ENCODE measurements at places on chromosomes 2 and 18. TPM values are rescaled to one million over a fixed set of nuclear protein-coding genes. Genes with fewer than 3 reads are reported as not detected.
A peak's percentile ranks its signal among the peaks of the same experiment; 100 is the strongest.

EXOC6B gene
- total RNA-seq, result 23.9 TPM

ASAP2 gene
- total RNA-seq, result 12.8 TPM

SERPINB10 gene
- not detected for total RNA-seq

SPC25 gene
- 3.3 TPM for total RNA-seq

RESP18 gene
- not detected for total RNA-seq

MOB4 gene
- total RNA-seq, result 26.4 TPM

KIF5C gene
- total RNA-seq, result 3.0 TPM

RBMS1 gene
- 89.5 TPM for total RNA-seq

AMER3 gene
- 1.2 TPM for total RNA-seq

DNA sequence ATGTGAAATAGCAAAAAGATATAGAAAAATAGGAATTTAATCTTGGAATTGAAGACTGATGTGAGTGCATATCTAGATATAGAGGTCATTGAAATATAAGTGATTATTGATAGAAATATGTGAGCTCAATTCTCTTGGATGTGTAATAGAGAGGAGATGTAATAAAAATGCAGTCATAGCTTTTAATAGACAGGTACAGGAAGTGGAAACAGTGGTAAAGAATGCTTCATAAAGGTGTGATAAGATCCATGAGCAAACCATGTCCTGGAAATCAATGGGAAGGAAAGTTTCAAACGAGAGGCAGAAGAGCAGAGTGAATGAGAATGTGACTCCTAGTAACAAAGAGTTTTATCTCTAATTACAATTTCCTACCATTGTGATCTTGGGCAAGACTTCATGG is 634.7 kb upstream of the ZNF804A start:
- H3K27ac ChIP-seq, result no peak overlapping the region
- H3K4me3 ChIP-seq, result no peak overlapping the region
- no peaks in the 10 kb centered on the region for H3K36me3 ChIP-seq
- H3K27me3 ChIP-seq, result no peaks in the 10 kb centered on the region
- no peak for DNase-seq

DNA sequence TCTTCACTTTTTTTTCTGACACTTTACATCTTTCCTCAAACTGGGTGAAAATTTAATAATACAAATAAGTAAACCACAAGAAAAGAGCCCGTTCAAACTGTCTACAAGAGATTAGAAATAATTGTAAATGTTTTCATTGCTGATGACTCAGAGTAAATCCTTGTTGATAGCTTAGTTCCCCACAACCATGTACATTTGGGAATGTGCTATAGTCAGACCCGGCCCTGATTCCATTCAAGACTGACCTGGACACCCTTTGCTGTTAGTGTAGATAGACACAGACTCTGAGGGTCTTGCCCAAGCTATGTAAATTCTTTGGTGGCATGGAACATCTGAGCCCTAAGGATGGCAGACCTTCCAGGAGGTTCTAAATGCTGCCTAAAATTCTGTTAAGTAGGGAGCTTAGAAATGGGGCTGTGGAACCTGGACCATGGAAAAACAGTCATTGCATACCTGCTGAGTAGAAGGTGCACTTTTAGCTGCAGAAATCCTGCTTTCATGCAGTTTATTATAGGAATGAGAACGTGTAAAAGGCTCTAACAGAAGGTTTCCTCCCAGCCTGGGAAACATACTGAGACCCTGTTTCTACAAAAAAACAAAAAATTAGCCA is 3.7 kb downstream of the MALT1 start:
- no peaks in the 10 kb centered on the region for H3K36me3 ChIP-seq
- peak overlapping the region; percentile 31 for H3K27ac ChIP-seq

DNA sequence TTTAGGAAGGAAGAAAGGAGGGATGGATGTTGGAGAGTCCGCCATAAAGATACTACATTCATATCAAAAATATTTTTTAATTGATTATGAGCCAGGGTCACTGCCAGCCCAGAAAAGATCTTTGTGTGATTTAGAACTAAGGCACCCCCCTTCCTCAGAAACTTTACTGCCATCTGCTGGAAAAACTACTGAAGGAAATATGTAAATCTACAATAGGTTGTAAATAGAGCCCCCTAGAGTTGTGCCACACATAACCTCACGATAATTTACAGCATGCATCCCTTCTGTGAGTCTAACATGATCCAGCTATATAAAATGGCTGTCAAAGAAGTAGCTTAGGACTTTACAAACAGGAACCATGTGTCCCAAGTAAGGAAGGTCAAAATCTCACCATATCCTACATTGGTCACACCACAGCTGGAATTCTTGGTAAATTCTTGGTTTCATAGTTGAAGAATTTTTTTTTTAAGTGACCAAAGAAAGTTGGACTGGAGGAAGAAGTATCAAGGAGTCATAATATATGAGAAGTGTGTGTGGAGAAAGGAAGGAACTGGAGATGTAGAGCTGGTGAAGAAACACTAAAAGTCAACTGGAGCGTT is 152.5 kb downstream of the CYP26B1 start:
- H3K4me1 ChIP-seq, result peaks cover 5% of the 10 kb centered on the region
- H3K4me3 ChIP-seq, result no peak overlapping the region
- no peaks in the 10 kb centered on the region for H3K27me3 ChIP-seq
- H3K27ac ChIP-seq, result no peak overlapping the region

DNA sequence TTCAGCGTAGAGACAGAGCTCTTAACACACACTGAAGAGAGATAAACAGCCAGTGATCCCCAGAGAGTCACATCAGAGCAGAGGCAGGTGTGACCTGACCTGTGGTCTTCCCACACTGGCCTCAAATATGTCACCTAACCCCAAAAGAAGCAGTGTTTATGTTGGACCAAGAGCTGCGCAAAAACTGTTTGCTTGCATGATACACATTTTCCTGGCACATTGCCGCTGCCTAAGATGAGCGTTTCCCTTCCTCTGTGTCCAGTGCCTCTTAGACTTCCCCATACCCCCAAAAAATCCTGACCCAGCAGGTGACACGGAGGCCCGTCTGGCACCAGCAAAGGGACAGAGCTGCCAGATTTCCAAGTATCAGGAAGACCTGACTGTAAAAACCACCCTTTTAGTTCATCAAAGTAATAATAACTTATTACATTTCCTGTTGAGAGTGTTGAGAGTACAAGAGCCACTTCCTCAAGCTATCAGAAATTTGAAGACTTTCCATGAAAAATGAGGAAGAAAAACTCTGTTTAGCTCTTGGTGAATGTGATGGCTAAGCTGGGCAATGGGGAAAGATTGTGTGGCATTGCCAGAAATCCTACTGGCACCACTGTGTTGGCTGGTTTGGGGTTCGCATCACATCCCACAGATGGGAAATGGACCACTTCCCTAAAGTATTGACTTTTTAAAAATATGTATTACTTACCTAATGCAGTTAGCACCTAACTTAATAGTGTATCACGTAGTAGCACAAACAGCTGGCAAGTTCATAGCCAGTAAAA is 6.7 kb downstream of the TNFRSF11A start:
- peaks cover 18% of the 10 kb centered on the region for H3K4me1 ChIP-seq
- peaks cover 9% of the 10 kb centered on the region for H3K27me3 ChIP-seq

DNA sequence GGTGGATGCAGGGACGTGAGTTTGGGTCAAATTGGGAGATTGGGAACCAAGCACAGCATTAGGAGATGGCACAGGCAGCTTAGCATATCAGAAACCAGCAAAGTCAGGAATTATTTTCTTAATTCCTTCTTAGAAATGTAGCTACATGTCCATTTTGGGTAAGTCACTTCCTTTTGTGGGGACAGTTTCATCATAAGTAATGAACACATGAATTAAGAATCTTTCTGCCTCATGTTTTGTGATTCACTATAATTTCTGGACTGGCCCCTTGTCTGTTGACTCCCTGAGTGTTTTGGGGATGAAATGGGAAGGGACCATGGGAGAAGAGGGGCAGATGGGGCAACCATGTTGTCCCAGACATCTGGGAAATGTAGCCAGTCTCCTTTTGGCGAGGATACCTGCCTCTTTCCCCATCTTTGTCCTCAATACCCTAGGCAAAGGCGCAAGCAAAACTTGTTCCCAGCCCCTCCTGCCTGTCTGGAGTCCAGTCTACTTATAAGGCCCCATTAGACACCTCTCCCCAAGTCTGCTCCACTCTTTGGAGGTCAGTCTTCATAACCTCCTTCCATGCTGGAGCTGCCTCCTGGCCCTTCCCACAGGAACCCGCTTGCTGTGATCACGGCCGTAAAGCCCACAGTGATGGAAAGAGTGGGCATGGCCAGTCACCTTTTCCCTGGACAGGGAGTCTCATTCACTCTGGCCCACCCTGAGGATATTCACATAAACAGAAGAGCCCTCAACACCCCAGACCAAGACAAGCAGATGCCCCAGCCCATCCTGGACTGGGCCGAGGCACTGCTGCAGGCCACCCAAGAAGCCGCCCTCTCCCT is 25.7 kb downstream of the MTHFD2 start:
- peaks cover 21% of the 10 kb centered on the region for H3K4me1 ChIP-seq
- no peaks in the 10 kb centered on the region for H3K36me3 ChIP-seq
- no peak overlapping the region for H3K27ac ChIP-seq

DNA sequence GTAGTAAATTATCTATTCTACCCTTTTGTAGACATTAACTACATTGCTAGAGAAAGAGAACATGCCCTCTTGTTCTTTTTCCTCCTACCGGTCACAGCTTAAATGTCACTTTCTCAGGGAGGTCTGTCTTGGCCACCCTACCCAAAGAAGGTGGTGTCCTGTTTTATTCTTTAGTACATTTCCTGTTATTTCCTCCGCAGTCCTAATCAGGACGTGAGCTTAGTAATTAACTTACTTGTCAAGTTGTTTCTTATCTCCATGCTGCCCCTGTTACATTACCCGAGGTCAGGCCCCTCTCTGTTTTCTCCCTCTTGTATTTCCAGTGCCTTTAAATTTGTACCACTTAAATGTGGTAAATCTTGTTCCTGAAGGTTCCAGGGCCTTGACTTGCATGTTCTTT is 73.7 kb upstream of the RMDN2 start:
- peak overlapping the region; percentile 12 for H3K27ac ChIP-seq
- no peaks in the 10 kb centered on the region for H3K36me3 ChIP-seq
- no peak overlapping the region for H3K4me3 ChIP-seq
- peaks cover 19% of the 10 kb centered on the region for H3K27me3 ChIP-seq
- no peak for DNase-seq
- peaks cover 18% of the 10 kb centered on the region for H3K4me1 ChIP-seq

GRCh38 chr2:96550787-96551604 is 14.4 kb downstream of the ARID5A start:
- DNase-seq, result no peak
- no peak overlapping the region for H3K4me3 ChIP-seq
- H3K36me3 ChIP-seq, result no peaks in the 10 kb centered on the region
- no peaks in the 10 kb centered on the region for H3K27me3 ChIP-seq
- no peak overlapping the region for H3K27ac ChIP-seq

DNA sequence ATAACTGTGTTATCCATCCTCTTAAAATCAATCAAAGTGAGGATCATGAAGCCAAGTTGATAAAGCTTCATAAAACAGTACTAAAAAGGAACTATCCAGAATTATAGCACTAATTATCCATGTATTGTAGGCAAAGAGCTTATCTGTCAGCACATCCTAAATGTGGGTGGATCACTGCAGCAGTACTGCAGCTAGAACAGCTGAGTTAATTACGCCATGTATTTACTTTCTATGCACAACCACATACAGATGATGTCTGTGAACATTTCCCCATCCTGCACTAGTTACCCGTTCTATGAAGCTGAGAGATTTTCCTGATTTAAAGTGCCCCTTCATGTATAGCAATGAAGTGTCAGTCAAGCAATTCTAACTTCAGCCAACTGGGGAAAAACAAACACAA is 96.6 kb downstream of the RAPH1 start:
- no peak overlapping the region for H3K4me3 ChIP-seq
- H3K27ac ChIP-seq, result no peak overlapping the region
- H3K36me3 ChIP-seq, result peaks cover 9% of the 10 kb centered on the region
- DNase-seq, result no peak
- H3K27me3 ChIP-seq, result no peaks in the 10 kb centered on the region
- peaks cover 12% of the 10 kb centered on the region for H3K4me1 ChIP-seq

DNA sequence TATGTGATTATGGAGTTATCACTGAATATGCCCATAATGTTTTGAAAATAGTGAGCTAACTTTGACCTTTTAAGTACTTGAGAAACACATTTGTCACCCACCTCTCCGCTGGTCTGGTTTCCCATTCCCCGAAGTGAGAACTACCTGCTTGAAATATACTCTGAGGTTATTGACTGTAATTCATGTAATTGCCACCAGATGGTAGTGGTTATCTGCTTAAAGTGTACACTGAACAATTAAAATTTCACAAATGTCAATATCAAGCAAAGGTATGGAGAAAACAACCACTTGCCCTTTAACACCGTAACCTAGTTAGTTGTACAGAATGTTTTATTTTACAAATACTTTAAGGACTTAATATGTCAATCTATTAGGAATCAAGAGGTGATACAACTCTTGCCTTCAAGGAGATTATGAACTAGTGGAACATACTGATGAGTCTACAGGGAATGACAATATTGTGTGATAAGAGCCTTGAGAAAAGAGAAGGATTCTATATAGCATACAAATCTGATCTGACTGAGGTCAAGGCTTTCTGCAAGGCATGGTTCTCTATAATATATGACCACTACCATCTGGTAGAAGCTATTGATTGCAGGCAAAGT is 316.8 kb upstream of the KCNH7 start:
- peak; percentile 44 for DNase-seq
- H3K27me3 ChIP-seq, result no peaks in the 10 kb centered on the region
- H3K36me3 ChIP-seq, result no peaks in the 10 kb centered on the region
- H3K4me3 ChIP-seq, result no peak overlapping the region

- no peak overlapping the region for H3K4me3 ChIP-seq
- no peaks in the 10 kb centered on the region for H3K27me3 ChIP-seq
- no peaks in the 10 kb centered on the region for H3K4me1 ChIP-seq
- DNase-seq, result no peak
Measured at GRCh38 chr2:133420788-133421187, 147.5 kb downstream of the NCKAP5 start.

GRCh38 chr2:202069170-202070067 is 3.6 kb upstream of the KIAA2012 start:
- H3K27me3 ChIP-seq, result no peaks in the 10 kb centered on the region
- DNase-seq, result no peak
- no peaks in the 10 kb centered on the region for H3K36me3 ChIP-seq
- H3K4me3 ChIP-seq, result no peak overlapping the region
- H3K4me1 ChIP-seq, result peaks cover 9% of the 10 kb centered on the region

GRCh38 chr18:30556112-30556511 is 486.4 kb downstream of the DSC3 start:
- no peak for DNase-seq
- no peak overlapping the region for H3K4me3 ChIP-seq
- H3K27ac ChIP-seq, result no peak overlapping the region
- H3K4me1 ChIP-seq, result no peaks in the 10 kb centered on the region

- H3K4me1 ChIP-seq, result peaks cover 16% of the 10 kb centered on the region
- no peak for DNase-seq
Measured at GRCh38 chr2:65361623-65362022, 70.8 kb downstream of the SPRED2 start.

DNA sequence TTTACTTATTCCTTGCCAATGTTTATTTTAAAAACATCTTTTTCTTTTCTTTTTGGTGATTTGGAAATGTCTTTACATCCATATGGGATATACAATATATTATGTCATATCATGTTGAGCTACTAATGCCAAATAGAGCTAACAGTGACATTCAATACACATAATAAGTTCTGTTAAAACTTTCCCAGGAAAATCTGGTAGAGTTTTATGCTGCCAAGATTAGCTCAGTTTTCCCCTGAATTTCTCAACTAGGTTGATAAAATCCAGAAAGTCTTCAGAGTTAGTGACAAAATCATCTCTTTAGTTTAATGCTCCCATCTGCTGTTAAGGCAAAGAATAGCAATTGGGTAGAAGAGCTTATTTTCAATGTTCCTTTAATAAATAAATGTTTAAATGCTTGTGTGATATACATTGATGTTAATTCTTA is 9.9 kb downstream of the COL3A1 start:
- H3K36me3 ChIP-seq, result no peaks in the 10 kb centered on the region
- peak; percentile 62 for DNase-seq
- no peaks in the 10 kb centered on the region for H3K27me3 ChIP-seq
- H3K4me3 ChIP-seq, result no peak overlapping the region
